NCI-H2171 (cell line): ENCODE measurements at places on chromosomes 7 and 10.

DNA sequence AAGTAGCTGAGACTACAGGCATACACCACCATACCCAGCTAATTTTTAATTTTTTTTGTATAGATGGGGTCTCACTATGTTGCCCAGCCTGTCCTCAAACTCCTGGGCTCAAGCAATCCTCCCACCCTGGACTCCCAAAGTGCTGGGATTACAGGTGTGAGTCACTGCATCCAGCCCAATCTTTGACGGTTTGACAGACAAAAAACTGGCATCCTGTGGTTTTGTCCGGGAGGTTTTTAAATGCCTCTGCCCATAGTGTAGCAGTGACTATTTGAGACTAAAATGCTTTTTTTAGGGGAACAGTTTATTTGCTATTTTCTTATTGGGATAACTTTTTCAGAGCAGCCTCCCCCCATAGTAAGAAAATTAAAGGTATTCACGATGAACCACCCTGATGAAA is 523.7 kb upstream of the GALNT17 start:
- DNase-seq = no peak

DNA sequence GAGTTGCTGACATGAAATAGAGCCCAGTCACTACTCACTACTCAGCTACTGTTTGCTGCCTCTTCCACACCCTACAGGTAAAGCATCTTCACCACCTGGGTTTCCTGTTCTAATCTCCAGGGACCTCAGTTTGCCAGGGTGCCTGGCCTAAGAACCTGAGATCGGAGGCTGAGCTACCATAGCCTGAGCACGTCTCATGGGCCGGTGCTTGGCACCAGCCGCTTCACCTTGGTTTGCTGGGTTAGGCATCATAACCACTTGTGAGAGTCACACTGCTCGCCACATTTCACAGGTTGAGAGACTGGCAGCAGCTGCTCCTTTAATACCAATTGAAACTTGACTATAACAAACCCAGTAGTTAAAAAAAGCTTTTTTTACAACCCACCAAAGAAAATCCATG is 75.1 kb downstream of the EMX2 start:
- DNase-seq = no peak

- DNase-seq = no peak
Observed at GRCh38 chr10:103659674-103660363, 166.3 kb downstream of the NEURL1 start.

- no peak for DNase-seq
Observed at GRCh38 chr7:49780953-49781352, 7.5 kb downstream of the VWC2 start.

DNA sequence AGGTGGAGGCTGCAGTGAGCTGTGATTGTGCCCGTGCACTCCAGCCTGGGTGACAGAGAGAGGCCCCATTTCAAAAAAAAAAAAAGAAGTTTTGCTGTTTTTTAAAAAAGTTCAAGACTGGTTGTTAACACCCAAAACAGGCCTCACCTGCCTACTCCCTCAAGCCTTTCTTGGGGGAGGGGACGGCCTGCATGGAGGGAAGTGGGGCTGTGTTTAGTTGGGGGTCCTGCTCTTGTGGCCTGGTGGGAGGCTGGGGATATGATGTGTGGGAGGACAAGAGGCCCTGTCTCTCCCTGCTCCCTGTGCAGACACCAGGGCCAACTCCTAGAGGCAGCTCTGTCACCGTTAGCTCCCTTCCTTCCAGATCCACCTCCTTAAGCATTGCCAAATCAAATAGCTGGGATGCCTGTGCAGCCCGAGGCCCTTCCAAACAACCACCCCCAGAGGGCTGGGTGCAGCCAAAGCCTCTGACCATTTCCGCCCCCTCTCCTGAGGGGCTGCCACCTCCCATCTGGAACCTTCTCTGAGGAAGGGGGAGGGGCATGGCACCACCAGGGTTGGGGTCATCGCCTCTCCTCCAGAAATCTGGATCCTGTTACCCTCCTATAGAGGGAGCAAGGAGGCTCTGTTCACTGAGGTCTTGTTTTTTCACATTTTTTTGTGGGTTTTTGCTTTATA is 32.9 kb upstream of the ANKRD2 start:
- no peak for DNase-seq

DNA sequence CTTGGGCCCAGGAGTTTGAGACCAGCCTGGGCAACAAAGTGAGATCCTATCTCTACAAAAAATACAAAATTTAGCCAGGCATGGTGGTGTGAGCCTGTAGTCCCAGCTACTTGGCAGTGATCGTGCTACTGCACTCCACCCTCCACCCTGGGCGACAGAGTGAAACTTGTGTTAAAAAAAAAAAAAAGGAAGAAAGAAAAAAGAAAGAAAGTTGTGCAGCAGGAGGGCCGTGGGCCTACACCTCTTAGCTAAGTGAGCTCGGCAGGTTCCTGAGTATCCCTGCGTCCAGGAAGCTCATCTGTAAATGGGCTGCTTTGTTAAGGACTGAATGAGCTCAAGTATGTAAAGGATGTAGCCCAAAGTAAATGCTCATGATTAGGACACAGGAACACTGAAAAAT is 155.0 kb downstream of the RNF216 start:
- no peak for DNase-seq

- no peak for DNase-seq
Observed at GRCh38 chr10:92278996-92279696, 11.7 kb downstream of the CPEB3 start.

GRCh38 chr10:114694752-114695151 is 36.7 kb upstream of the ABLIM1 start:
- DNase-seq = no peak

- DNase-seq = peak; percentile 65
Observed at GRCh38 chr7:815284-816216, 16.7 kb upstream of the SUN1 start.

DNA sequence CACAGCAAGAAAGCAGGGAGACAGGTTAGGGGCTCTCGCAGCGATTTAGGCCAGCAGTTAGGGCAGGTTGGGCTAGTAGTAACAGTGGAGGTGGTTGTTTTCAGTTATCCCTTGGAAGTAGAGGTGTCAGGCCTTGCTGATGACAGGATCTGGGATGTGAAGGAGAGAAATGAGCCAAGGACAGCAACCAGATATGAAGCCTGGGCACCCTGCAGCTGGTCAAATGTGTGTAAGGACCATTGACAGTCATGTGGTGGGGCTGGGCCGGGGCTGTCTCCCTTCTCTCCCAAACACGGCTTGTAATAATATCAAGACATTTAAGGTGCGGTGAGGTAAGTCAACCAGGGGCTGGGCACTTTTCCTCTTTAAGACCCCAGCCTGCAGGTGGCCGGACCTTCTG is 112.5 kb upstream of the IGFBP3 start:
- no peak for DNase-seq

GRCh38 chr10:78540355-78541076 is 506.9 kb downstream of the RPS24 start:
- DNase-seq = no peak

DNA sequence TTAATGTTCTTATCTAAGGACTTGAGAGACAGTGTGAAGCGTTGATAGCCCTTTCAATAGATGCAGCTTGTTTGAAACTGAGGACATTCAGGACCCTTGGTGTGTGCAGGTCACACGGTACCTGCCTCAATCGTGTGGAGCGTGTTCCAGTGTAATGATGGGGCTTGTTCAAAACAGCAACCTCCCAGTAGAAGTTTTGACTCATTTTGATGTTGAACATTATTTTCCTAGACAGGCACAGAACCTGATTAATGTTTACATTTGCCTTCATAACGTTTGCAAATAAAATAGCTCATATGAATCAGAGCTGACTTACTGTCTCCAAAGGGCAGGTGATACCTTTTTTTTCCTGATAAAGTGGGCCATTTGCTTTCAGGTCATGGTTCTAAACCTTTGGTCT is 21.3 kb downstream of the RBM17 start:
- DNase-seq = no peak

- no peak for DNase-seq
Observed at GRCh38 chr10:100340948-100341847, 5.8 kb upstream of the SCD start.

DNA sequence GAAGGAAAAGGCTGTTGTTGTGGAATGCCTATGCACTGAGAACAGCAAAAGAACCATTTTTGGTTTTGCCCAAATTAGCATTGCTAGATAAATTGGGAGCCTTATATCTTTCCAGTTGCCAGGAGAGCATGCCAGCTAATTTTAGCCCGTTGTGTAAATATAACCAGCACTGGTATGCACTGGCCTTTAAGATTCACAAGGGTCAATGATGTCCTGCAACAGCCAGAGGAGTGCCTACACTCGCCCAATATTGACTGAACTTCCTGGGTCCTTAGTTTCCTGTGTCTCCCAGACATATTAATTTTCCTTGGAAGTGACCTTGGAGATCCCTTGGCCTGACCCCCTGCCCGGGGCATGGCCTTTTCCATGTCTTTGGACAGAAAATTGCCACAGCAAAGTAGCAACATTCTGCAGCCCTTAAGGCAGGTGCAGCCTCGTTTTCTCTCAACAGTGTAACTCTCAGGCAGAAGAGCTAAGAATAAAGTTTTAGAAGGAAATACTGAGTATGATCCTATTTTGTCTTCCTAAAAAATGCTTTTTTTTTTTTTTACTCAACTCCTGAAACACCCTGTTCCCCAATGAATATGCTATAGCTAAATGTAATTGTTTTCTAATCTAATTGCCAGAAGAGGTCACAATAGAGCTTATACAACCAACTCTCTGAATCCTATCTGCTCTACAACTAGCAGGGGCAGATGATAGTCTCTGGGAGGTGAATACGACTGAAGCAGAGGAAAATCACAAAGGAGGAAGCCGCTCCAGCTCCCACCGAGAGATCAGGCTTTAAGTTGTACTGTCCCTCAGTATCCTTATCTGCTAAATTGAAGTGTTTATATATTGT is 131.9 kb upstream of the PCGF5 start:
- DNase-seq = no peak

- no peak for DNase-seq
Observed at GRCh38 chr10:118956802-118957442, 72.6 kb upstream of the NANOS1 start.

DNA sequence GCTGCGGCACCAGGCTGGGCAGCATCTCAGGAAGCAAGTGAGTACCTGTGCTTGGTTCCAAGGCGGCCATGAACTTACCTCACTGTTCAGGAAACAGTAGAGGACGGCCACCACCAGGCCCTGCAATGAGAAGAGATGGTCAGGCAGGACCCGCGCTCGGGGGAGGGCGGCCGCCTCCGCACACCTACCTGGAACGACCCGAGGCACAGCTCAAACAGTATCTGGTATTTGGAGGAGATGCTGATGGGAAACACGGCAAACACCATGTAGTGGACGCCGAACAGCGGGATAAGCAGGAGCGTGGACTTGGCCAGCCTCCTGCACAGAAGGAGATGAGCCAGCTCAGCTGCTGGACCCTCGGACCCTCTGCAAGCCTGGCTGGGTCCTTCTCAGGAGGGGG is 112.9 kb downstream of the VIPR2 start:
- DNase-seq = no peak

- DNase-seq = no peak
Observed at GRCh38 chr10:106515206-106515790, 649.2 kb downstream of the SORCS1 start.

DNA sequence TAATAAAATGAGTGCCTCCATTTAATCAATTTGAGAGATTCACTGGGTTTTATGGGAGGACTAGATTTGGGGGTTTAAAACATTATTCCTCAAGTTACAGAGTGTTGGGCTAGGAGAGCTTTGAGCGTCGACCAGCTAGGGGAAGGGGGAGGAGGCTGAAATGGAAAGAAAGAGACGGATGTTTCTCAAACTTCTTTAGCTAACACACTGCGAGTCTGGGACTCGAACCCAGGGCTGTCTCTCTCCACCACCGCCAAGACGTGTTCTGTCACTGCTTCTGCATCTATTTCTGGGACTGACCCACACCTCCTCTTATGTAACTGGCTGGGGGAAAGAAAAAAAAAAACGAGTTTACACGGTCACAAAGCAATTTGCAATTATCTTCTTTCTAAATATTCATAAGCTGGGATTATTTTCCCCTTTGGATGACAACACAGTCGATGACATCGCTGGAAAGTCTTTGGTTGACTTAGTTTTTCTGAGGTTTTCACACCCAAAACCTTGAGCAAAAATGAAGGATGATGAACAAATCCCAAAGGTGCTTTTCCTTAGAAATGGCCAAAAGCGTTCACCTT is 27.2 kb downstream of the CHST15 start:
- no peak for DNase-seq

DNA sequence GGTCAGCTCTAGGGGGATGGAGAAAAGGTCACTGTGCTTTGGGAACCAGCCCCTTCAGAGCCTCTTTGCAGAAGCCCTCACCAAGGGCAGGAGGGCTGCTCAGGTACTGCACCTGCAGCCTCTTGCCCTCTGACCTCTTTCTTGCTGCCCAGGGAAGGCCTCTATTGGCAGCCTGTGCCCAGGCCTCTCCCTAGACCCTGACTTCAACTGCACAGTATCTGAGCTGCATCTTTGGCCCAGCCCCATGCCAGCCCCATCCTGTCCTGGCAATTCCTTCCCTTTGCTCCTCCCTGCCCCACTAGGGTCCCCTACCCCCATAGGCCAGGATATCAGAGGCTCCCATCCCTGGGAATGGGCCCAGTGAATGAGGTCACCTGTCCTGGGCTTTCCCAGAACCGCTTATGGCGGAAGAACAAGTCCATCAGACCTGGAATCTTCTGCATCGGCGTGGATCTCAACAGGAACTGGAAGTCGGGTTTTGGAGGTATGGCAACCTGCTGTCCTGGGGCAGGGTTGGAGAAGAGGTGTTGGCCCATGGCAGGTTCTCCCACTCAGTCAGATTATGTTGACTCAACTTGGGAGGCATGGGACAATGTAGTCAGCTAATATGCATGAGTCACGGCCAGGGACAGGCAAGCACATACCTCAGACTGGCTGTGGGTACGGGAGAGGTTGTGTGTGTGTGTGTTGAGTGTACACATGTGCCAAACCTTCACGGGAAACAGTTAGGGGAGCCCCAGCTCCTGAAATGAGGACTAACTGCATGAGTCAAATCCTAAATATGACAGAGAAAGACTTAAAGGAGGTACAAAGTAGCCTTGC is 17.1 kb upstream of the CPA1 start:
- no peak for DNase-seq
